ENCODE measurements at places on chromosomes 5 and 9. TPM values are rescaled to one million over a fixed set of nuclear protein-coding genes. Genes with fewer than 3 reads are reported as not detected.

GRCh38 chr5:66647146-66647856 lies 51.1 kb downstream of the MAST4 start:
- no peak overlapping the region for H3K4me3 ChIP-seq
- no peak for DNase-seq
- H3K4me1 ChIP-seq: no peaks in the 10 kb centered on the region
- no peaks in the 10 kb centered on the region for H3K36me3 ChIP-seq

GRCh38 chr5:170286386-170286925 lies 11.1 kb downstream of the LCP2 start:
- H3K36me3 ChIP-seq: peaks cover 93% of the 10 kb centered on the region
- H3K27me3 ChIP-seq: no peaks in the 10 kb centered on the region
- peaks cover 99% of the 10 kb centered on the region for H3K4me1 ChIP-seq
- H3K4me3 ChIP-seq: no peak overlapping the region
- no peak for DNase-seq

The CCDC127 gene
- total RNA-seq: 6.0 TPM

The HEMGN gene
- 2.9 TPM for total RNA-seq

The ANKRD34B gene
- total RNA-seq: not detected

The SLC6A19 gene
- not detected for total RNA-seq

DNA sequence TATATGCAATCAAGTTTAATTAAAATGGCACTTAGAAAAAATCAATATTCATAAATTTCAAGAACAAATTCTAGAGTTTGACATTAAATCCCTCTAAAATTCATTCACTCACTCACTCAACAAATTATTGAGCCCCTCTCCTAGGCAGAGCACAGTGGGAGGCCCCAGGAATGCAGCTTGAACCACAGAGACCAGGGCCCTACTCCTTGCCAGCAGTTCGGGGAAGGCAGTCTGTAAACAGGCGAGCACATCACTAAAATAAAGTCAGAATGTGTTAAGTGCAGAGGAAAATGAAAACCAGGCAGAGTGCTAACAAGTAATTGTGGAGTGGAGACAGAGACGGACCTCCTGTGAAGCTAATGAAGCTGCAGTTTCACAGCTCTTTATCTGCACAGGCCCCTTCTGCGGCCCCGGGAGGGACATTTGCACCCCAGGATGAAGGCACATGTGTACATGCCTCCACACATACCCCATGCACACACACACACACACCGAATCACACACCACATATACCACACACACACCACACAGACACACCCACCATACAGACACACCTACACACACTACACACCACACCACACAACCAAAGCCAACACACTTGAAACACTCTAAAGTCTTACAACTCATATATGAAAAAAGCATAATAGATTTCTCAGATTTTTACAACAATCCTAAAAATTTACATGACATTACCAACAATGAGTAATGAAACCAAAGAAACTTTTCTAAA lies 40.5 kb downstream of the BHMT start:
- H3K36me3 ChIP-seq: no peaks in the 10 kb centered on the region
- H3K27ac ChIP-seq: no peak overlapping the region
- H3K27me3 ChIP-seq: no peaks in the 10 kb centered on the region
- H3K4me1 ChIP-seq: no peaks in the 10 kb centered on the region

GRCh38 chr5:41827792-41828191 lies 42.4 kb downstream of the OXCT1 start:
- DNase-seq: no peak
- no peaks in the 10 kb centered on the region for H3K27me3 ChIP-seq
- peaks cover 10% of the 10 kb centered on the region for H3K4me1 ChIP-seq
- H3K36me3 ChIP-seq: peaks cover 68% of the 10 kb centered on the region

- no peak for DNase-seq
- H3K27me3 ChIP-seq: no peaks in the 10 kb centered on the region
- peaks cover 44% of the 10 kb centered on the region for H3K4me1 ChIP-seq
- H3K27ac ChIP-seq: peak overlapping the region; percentile 93
These were observed 2.0 kb downstream of the AK3 start for GRCh38 chr9:4738866-4739586.

- no peak for DNase-seq
- peaks cover 6% of the 10 kb centered on the region for H3K27me3 ChIP-seq
These were observed 48.8 kb upstream of the FST start for GRCh38 chr5:53431665-53432064.

GRCh38 chr5:96235008-96235910 lies 197.8 kb downstream of the PCSK1 start:
- no peaks in the 10 kb centered on the region for H3K36me3 ChIP-seq
- no peak overlapping the region for H3K27ac ChIP-seq
- H3K4me3 ChIP-seq: no peak overlapping the region
- peaks cover 22% of the 10 kb centered on the region for H3K27me3 ChIP-seq
- DNase-seq: no peak
- H3K4me1 ChIP-seq: no peaks in the 10 kb centered on the region

GRCh38 chr5:56129288-56129687 lies 103.8 kb downstream of the ANKRD55 start:
- H3K27ac ChIP-seq: peak overlapping the region; percentile 58
- DNase-seq: no peak
- H3K4me3 ChIP-seq: no peak overlapping the region
- peaks cover 58% of the 10 kb centered on the region for H3K4me1 ChIP-seq
- no peaks in the 10 kb centered on the region for H3K27me3 ChIP-seq

GRCh38 chr9:104831681-104832080 lies 67.8 kb downstream of the NIPSNAP3B start:
- peaks cover 7% of the 10 kb centered on the region for H3K4me1 ChIP-seq
- H3K27me3 ChIP-seq: no peaks in the 10 kb centered on the region
- peaks cover 13% of the 10 kb centered on the region for H3K36me3 ChIP-seq
- DNase-seq: no peak
- no peak overlapping the region for H3K4me3 ChIP-seq

- H3K4me3 ChIP-seq: no peak overlapping the region
- peaks cover 21% of the 10 kb centered on the region for H3K4me1 ChIP-seq
- no peaks in the 10 kb centered on the region for H3K36me3 ChIP-seq
- no peak overlapping the region for H3K27ac ChIP-seq
These were observed 264.4 kb downstream of the SYK start for GRCh38 chr9:91066042-91066415.

- H3K36me3 ChIP-seq: no peaks in the 10 kb centered on the region
- no peak for DNase-seq
- H3K27ac ChIP-seq: no peak overlapping the region
- H3K4me3 ChIP-seq: no peak overlapping the region
These were observed 66.8 kb downstream of the APBA1 start for GRCh38 chr9:69605406-69605805.

DNA sequence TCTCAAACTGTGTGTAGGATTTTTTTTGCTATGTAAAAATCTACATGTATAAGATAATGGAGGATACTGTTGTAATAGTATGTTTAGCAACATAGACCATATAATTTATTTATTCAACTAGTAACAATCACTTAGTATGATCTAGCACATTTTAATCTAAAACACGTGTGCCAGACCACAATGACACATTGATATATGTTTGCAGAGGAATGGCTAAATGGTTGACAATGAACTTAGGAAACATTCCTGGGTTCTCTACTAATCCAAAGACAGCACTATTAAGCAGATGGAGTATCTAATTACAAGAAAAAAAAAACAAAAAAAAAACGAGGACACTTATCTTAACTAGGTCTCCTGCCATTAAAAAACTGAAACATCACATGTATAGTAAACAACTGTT lies 261.7 kb upstream of the PAPPA start:
- H3K4me1 ChIP-seq: no peaks in the 10 kb centered on the region
- H3K4me3 ChIP-seq: no peak overlapping the region
- DNase-seq: no peak
- no peaks in the 10 kb centered on the region for H3K27me3 ChIP-seq
- H3K36me3 ChIP-seq: no peaks in the 10 kb centered on the region
- no peak overlapping the region for H3K27ac ChIP-seq

DNA sequence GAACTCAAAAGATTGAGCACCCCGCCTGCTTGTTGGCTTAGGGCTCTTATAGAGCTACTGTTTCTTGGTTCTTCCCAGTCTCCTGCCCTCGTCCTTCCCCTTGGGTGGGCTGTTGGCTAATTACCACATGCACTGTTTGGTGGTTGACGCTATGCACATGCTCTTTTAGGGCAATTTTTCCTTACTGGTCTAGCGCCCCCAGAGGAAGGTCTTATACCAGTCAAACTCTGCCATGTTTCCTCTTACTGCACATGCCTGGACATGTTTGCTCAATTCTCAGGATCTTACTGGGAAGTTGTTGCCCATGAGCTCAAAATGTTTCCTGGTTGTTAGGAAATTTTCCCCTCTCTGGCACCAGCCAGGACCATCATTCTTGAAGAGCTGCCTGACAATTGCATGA lies 101.9 kb downstream of the SLC28A3 start:
- DNase-seq: peak; percentile 7
- no peak overlapping the region for H3K4me3 ChIP-seq
- H3K4me1 ChIP-seq: no peaks in the 10 kb centered on the region
- peaks cover 13% of the 10 kb centered on the region for H3K27me3 ChIP-seq

The OBP2B gene
- not detected for total RNA-seq

DNA sequence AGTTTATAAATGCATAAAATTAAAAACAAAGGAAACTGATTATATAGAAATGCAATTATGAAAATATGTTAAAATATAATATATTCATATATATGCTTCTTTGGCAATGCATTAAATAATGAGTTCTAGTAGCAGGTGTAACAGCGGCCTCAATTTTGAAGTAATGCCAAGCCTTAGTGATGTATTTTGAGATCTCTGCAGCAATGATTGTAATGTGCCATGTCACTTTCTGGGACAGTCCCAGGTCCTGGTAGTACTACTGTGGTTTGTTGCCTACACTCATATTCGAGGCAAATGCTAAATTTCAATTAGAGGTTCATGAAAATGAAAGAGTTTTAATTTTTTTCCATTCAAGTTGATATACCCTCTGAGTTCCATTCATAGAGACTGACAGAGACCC lies 75.8 kb upstream of the ORM1 start:
- H3K36me3 ChIP-seq: no peaks in the 10 kb centered on the region
- H3K27me3 ChIP-seq: no peaks in the 10 kb centered on the region
- no peak overlapping the region for H3K4me3 ChIP-seq
- H3K4me1 ChIP-seq: no peaks in the 10 kb centered on the region
- DNase-seq: no peak
- H3K27ac ChIP-seq: no peak overlapping the region

The ADRA1B gene
- total RNA-seq: not detected

- H3K27ac ChIP-seq: no peak overlapping the region
- no peak overlapping the region for H3K4me3 ChIP-seq
- no peaks in the 10 kb centered on the region for H3K36me3 ChIP-seq
- no peak for DNase-seq
- no peaks in the 10 kb centered on the region for H3K27me3 ChIP-seq
- peaks cover 4% of the 10 kb centered on the region for H3K4me1 ChIP-seq
These were observed 73.3 kb upstream of the PCSK1 start for GRCh38 chr5:96506376-96506775.

DNA sequence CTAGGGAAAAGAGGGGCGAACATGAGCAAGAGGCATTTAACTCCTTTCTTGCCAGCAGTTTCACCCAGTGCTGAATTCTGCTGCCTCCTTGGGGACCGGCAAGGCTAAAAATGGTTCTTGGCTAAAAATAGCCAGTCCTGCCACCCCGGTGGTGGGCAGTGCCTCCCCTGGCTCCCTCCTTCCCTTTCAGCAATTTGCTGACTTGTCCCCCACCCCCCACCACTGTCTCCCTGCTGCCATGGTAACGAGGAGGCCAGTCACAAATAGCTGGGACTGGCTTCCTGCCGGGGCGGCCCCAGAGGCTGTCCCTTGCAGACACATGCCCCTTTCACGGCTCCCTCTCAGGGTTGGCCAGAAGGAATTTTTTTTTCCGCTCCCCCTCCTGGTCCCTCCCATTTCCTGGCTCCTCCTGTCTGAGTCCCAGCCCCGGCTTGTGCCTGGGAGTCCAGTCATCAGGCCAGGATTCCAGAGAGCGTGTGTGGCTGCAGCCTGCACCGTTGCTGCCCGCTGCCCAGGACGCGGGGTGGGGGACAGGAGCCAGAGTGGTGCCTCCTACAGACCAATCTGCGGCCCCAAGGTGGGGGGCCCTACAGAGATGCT lies 130.3 kb downstream of the RGS3 start:
- H3K4me3 ChIP-seq: no peak overlapping the region
- peaks cover 35% of the 10 kb centered on the region for H3K36me3 ChIP-seq
- H3K27ac ChIP-seq: peak overlapping the region; percentile 81
- DNase-seq: peak; percentile 38
- H3K27me3 ChIP-seq: no peaks in the 10 kb centered on the region

GRCh38 chr5:115758356-115758755 lies 58.1 kb downstream of the CDO1 start:
- peak; percentile 10 for DNase-seq
- no peaks in the 10 kb centered on the region for H3K36me3 ChIP-seq
- no peaks in the 10 kb centered on the region for H3K4me1 ChIP-seq
- no peak overlapping the region for H3K27ac ChIP-seq
- H3K4me3 ChIP-seq: no peak overlapping the region
- H3K27me3 ChIP-seq: peaks cover 22% of the 10 kb centered on the region

GRCh38 chr5:113232667-113233066 lies 202.1 kb downstream of the TSSK1B start:
- H3K27me3 ChIP-seq: peaks cover 13% of the 10 kb centered on the region
- no peak for DNase-seq
- H3K4me1 ChIP-seq: peaks cover under 1% of the 10 kb centered on the region
- no peak overlapping the region for H3K4me3 ChIP-seq
- no peak overlapping the region for H3K27ac ChIP-seq
- no peaks in the 10 kb centered on the region for H3K36me3 ChIP-seq

GRCh38 chr5:75331095-75332090 lies 5.6 kb upstream of the HMGCR start:
- no peak for DNase-seq
- no peaks in the 10 kb centered on the region for H3K4me1 ChIP-seq
- no peaks in the 10 kb centered on the region for H3K36me3 ChIP-seq
- H3K27ac ChIP-seq: no peak overlapping the region

The PCDHGB3 gene
- not detected for total RNA-seq

The F2RL1 gene
- 1.6 TPM for total RNA-seq

The ECSCR gene
- 0.83 TPM for total RNA-seq

All from activated CD4-positive, alpha-beta T cell treated with anti-CD3 and anti-CD28 coated beads for 36 hours (primary cell).